Stimulated activated CD8-positive, alpha-beta memory T cell treated with anti-CD3 and anti-CD28 coated beads, Interleukin-7, amount 100 ng/mL, for 24 hours (primary cell): ENCODE measurements at places on chromosomes 4 and X.

- no peak for DNase-seq
Observed at GRCh38 chrX:130831347-130831722, 71.7 kb downstream of the ENOX2 start.

- no peak for DNase-seq
Observed at GRCh38 chrX:129843209-129843458, 552 bp downstream of the ZDHHC9 start.

DNA sequence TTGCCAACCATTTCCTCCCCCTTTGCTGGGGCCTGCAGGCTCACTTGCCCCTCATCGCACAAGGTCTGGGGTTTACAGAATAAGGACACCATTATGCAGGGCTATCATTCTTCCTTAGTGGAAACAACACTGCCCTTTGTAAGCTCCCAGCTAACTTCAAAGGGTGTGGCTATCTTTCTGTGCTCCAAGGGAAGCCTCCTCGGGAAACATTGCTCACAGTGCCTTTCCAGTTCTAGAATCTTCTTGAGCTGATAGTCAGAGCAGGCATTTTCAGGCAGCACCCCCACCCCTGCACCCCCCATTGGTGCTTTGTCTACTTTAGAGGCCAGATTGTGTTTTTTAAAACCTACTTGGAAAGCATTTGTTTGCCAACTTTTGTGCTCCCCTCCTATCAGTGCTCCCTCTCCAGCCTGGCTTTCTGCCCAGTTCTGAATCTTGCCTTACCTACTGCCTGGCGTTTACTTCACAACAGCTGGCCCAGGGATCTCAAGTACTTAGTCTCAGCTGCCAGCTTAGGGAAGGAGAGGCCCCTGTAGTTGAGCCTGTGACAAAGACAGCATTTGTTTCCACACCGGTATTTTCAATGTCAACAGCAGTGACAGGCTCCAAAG lies 53.5 kb downstream of the PLAC1 start:
- no peak for DNase-seq

- DNase-seq: no peak
Observed at GRCh38 chr4:3677748-3678070, 88.5 kb upstream of the ADRA2C start.

GRCh38 chr4:139167774-139168444 lies 9.1 kb downstream of the ELF2 start:
- DNase-seq: no peak

DNA sequence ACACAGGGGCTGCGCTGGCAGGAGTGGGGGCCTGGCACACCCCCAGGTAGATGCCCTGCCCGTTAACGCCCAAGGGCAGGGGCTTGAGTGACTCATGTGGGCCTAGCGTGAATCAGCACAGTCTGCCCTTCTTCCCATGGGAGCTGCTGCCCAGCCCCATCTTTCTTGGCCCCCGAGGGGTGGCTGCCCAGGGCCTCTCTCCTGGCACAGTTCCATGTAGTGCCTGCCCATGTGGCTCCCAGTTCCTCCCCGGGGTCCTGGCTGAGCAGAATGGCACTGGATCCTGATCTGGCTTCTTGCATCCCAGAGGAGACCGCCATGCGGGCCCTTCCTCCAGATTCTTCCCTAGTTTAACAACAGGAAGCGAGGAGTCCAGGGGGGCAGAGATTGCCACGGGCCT lies 2.1 kb upstream of the AVPR2 start:
- no peak for DNase-seq

DNA sequence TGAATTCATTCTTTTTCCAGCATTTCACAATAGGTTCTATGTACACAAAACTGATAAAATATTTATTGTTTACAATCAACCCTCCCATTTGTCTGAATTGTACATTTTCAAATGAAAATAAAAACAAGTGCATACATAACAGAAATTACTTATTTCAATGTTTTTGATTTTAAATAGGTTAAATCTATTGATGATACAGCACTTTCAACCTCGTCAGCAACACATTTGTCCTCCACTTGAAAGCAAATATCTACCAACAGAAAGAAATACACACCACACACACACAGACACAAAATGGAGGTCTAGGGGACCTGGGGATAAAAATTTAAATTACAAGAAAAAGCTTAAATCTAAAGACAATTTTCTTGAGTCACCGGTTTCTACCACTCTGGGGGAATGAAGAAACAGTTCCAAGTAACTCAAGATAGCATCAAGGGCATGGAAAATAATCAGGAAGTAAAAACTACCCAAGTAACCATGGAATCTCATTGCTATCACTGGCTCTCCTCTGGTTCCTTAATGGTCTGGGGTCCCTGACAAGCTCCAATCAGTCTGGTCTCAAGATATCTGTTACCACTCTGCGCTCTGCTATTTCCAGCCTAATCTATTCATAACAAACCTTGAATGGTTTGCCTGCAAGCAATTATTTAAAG lies 27.6 kb downstream of the ANKRD17 start:
- DNase-seq: no peak

- DNase-seq: no peak
Observed at GRCh38 chr4:144409525-144409924, 236.4 kb upstream of the HHIP start.
